Inflammatory macrophage treated with lipopolysaccharide for 4 hours (primary cell): ENCODE measurements at places on chromosomes 1 and 21.

GRCh38 chr1:185906186-185906585 is 172.0 kb downstream of the HMCN1 start:
- DNase-seq, result no peak

- DNase-seq, result no peak
These were observed 6.1 kb downstream of the ABCG1 start for GRCh38 chr21:42225042-42225441.

DNA sequence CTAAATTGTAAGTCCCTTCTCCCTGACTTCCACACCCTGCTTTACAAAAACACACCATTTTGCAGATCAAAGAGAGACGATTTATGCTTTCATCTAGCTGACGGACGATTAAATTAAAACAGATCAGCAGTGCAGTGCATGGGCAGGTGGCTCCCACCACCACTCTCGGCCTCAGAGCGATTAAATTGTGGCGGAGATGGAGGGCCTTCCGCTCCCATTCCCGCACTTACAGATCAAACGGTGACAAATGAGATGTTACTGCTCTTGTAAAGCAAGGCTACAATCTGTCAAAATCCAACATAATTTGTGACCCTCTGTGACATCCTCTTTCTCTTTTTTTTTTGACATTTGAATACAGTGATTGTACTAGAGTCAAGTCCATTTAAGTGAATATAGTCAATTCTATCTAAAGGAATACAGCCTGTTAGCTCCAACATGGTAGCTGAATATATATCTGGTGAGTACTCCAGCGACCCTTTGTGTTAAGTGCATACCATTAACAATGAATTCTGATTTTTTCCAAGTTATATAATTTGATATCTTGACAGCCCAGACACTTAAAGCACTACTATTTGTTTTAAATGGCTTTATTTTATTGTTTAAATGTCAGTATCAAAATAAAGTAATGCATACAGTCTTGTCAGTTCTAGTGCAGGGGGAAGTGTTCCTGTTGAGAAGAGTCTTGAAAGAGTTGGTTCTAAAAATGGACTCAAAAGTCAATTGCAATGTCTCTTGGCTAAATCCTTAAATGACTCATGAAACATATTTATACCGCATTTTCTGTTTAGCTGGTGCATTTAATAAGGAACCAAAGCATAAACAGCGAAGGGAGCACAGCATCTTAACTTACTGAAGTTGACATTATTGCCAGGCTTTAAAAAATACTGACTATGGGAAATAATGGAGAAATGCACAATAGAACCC is 109.0 kb downstream of the ESRRG start:
- no peak for DNase-seq

DNA sequence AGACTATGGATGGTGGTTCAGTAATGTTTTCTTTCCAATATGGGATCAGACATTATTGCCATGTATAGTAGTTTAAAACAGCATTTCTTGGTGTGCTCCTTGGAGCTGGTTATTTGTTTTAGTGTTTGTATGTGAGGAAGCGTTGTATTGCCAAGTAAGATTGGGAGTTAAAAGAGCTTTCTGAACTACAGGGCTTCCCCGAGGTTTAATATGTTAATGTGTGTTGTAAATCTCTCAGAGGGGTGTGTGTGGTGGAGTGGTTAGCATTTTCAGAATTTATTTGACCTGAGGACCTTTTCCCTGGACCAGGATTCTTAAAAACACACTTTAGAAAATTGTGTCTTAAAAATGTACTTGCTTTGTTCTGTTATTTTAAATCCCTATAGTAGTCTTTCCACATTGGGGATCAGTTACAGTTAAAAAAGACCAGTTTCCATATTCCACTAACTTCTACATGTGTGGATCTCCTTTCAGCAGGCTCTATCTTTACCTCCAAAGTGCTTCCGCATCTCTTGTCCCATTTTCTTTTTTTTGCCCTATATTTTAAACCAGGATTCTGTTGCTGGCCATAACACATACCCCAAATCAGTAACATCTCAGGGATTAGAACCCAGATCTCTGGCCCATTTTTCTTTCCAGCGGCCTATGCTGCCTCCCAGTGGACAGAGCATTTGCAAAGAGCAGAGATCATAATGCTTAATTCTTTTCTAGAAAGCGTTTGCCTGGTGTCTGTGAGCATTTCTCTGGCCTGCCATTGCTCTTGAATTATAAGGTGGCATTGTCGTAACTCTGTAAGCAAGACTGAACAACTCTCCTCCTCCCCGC is 58.6 kb downstream of the PBX1 start:
- no peak for DNase-seq

DNA sequence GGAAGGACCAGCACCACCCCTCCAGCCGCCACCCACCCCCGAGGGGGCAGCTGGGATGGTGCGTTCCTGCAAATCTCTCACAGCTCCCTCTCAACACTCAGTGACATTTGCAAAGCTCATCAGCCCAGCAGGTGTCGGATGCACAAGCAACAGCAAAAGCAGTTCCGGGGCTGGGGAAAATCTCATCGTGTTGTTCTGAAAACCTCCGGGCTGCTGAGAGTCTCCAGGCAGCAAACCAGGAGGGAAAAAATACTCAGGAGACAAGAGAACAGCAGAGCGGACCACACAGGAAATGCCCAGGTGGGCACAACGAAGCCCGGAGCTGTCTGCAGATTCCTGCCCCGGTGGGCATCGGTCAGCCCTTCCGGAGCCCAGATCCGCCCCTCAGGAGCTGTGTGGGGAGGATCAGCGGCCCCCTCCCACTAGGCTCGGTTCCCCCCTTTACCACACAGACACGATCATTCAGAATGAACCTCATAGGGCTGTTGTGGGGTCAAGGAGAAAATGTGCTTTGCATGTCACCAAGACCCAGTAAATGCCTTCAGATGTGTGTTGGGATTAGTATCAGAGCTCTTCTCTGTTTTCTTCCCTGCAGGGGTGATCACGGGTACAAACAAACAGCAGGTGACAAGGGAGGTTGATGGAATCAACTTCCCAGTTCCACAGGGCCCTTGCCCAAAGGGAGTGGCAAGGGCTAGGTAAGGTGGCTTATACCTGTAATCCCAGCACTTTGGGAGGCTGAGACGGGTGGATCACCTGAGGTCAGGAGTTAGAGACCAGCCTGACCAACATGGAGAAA is 127.0 kb upstream of the TIAM1 start:
- DNase-seq, result no peak

DNA sequence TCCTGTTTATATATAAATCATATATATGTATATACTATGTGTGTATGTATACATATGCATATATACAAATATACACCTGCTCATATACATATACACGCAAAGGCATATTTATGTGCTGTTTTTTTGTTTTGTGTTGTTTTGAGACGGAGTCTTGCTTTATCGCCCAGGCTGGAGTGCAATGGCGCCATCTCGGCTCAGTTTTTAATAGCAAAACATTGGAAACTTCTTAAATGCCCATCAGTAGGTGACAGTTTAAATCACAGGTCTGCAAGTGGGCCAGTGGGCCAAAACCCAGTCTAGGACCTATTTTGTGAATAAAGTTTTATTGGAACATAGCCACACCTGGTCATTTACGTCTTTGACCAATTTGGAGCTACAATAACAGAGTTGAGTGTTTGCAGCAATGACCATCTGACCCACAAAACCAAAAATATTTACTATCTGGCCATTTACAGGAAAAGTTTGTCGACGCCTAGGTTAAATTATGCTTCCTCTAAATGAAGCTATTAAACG is 132.3 kb downstream of the TOMM20 start:
- no peak for DNase-seq

- no peak for DNase-seq
These were observed 142.6 kb upstream of the GJB5 start for GRCh38 chr1:34612091-34612827.

- no peak for DNase-seq
These were observed 684.2 kb downstream of the LTN1 start for GRCh38 chr21:28308516-28308915.

GRCh38 chr1:57142999-57143398 is 177.2 kb upstream of the C8B start:
- DNase-seq, result no peak

DNA sequence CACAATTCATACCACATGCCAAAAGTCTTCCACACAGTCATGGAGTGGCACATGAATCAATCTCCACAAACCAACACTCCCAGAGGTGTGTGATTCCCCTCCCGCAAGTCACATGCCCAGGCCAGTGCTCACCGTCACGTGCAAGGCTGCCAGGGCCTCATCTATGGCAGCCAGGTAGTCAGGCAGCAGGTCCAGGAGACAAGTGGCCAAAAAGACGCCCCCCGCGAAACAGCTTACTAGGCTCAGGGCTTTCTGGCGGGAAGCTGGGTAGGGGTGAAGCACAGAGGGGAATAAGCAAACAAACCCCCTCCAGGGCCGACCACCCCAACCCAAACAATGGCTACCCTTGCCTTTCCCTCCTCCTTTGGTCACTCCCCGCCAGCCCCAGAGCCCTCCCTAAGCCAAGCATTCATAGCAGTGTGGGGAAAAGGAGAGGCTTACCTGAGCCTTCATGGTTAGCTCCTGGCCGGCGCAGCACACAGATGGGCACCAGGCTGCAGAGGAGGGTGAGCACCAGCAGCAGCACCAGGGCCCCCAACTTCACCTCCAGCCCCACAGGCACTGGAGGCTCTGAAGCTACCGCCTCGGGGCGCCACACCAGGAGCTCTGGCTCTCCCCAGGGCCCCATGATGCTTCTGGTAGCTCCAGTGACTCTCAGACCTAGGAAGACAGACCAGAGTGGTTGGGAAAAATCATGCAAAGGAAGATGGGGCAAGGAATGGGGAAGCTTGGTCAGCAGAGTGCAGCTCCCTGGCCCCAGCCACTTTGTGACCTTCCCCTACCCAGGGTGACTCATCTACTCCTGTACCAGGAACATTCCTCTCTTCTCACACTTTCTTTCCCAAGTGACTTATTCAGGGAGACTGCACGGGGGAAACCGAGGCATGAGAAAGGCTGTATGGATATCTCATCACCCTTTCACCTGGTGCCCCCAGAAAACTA is 978 bp downstream of the SLC39A1 start:
- peak; percentile 79 for DNase-seq

GRCh38 chr21:38955495-38955894 is 149.8 kb downstream of the ETS2 start:
- DNase-seq, result peak; percentile 76

GRCh38 chr1:221783936-221784335 is 42.0 kb upstream of the DUSP10 start:
- no peak for DNase-seq

DNA sequence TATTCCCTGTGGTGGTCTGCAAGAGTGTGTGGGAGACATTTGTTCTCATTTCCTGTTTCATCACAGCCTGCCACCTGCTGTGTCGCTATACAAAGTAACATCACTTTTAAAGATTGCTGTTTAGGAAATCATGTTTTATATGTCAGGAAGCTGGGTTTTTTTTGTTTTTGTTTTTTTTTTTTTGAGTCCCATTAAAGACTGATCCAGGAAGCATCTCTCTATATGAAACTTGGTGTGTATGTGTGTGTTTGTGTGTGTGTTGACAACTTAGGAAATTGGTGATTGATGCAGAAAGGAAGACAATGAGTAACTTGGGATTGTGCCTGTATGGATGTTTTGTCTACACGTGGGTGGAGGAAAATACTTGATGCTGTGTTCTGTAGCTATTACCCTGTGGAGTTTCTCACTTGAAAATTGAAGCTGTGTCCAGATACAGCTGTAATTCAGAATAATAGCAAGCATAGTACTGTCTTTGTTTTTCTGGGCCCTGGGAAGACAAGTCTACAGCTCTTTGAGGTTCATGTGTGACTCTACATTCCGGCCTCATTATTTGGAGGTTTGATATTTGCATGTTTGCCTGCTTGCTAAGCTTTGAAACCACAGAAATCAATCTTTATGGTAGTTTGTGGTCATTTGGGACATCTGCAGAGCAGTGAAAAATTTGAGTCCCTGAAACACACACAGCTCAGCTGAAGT is 47.9 kb downstream of the LAMC1 start:
- no peak for DNase-seq

- peak; percentile 93 for DNase-seq
These were observed 44.1 kb downstream of the UCK2 start for GRCh38 chr1:165871311-165872067.

DNA sequence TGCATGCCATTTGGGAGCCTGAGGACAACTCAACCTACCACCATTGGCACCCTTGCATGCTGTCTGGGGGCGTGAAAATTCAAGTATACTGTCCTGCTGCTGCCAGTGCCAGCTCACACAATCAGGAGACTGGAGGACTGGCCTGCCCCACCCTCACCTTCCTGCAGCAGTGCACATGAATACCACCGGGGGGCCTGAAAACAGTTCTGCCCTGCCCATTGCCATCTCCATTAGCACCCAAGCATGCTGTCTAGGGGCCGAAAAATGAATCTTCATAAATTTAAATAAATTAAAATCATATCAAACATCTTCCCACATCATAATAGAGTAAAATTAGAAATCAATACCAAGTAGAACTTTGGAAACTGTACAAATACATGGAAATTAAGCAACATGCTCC is 322.1 kb upstream of the TMPRSS15 start:
- no peak for DNase-seq

- no peak for DNase-seq
These were observed at the start of gene SLC35F3 for GRCh38 chr1:233904633-233905415. SLC35F3 (plus strand) TSS chr1:233904676.

GRCh38 chr1:32539584-32540571 is 651 bp downstream of the ZBTB8A start:
- peak; percentile 15 for DNase-seq

DNA sequence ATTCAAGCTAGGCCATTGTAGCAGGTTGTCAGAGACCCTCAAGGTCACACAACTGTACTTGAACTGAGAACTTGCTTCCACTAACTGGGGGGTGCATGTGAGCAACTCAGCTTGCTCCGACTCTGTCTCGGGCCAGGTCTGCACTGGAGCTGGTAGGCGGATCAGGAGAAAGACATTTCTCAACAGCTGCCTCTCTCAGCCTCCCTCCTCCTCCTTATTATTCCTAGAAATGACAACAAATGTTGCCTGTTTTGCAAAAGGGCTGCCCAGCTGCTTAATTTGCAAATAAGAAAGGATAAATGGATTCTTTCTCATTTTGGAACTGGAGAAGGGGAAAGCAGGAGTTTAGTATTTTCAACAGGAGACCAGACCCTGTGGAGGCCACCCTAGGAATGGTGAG is 140.5 kb downstream of the RHOU start:
- DNase-seq, result no peak

GRCh38 chr1:2847086-2847985 is 45.8 kb upstream of the TTC34 start:
- DNase-seq, result no peak

GRCh38 chr1:19366599-19367536 is 54.7 kb downstream of the SLC66A1 start:
- DNase-seq, result no peak

DNA sequence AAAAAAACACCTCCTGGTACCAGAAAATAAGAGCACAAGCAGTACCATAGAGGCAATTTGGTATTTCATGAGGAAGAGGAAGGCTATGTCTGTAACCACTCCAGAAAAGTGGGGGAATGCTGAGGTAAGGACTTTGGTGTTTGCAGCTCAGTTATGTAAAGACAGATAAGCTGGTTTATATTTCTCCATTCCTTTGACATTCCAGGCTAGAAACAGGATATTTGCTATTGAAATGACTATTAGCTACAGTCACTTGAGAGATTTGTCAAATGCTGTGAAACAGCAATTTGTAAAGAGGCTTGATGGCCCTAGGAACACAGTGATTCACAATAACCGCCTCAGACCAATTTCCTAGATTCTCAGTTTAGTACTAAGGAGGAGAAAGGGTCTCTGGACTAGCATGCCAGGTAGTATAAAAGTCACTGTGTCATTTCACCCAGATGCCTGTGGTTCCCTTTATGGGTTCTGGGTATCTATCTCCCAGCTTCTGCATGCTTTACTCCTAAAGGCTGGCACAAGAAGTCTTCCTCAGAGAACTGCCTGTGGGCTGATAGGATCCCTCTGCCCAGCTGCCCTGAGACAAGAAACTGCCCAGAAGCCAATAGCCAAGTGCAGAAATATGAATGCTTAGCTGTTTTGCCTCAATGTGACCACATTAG is 80.5 kb downstream of the VCAM1 start:
- no peak for DNase-seq

GRCh38 chr1:154342836-154343472 is 17.6 kb downstream of the ATP8B2 start:
- DNase-seq, result peak; percentile 27
